ENCODE measurements at places on chromosomes 7 and 10.

DNA sequence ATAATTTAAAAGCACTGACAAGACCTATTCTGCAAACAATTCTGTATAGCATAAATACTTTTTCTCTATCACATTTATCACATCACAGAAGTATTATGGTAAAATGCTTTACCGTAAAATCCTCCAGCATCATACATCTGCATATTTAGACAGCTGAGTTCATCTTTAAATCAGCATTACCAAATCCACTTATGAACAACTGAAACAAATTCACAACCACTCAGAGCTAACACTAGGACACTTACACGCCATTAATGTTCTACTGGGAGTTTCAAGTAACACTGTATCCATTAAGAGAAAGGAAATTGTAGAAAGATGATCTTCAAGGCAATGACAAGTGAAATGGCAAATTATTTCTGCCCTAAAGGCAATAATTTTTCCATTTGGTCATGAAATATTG is 105.7 kb upstream of the DKK1 start:
- no peak for DNase-seq

DNA sequence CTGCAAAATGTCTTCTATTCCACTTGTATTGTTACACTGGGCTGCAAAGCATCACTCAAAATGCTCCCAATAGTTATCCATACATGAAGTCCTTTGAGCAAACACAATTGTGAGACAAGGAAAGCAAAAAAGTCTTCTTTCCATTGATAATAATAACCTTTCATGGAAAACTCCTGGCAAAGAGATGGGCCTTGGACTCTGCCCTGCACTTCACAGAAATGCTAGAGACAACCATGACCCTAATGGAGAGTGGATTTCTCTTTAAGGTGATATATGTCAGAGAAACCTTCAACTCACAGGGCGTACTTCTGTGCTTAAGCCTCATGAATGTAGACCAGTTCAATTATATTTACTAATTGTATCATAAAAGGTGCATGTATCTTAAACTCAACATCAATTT is 19.4 kb downstream of the SLC26A3 start:
- no peak for DNase-seq

DNA sequence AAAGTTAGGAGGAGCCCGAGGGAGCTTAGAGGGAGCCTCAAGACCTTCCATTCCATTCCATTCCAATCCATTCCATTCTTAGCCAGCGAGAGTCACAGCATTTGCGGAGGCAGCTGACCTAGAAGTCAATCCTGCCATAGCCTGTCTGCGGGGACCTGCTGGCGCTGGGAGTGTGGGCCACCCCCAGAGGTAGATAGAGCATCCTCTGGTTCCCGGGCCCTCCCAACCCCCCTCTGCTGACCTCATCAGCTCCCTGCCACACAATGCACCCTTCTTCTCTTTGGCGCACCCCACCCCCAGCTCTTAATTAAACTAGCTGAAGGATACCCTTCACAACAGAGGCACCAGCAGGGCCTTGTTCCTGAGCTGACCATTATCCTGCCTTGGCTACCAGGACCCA is 152.5 kb upstream of the ZMIZ1 start:
- no peak for DNase-seq

- no peak for DNase-seq
These were observed 23.4 kb downstream of the CBLL1 start for GRCh38 chr7:107767391-107767790.

GRCh38 chr10:34906067-34906965 is 91.2 kb upstream of the PARD3 start:
- no peak for DNase-seq

- DNase-seq, result no peak
These were observed 105.7 kb upstream of the PPIF start for GRCh38 chr10:79241629-79241989.

DNA sequence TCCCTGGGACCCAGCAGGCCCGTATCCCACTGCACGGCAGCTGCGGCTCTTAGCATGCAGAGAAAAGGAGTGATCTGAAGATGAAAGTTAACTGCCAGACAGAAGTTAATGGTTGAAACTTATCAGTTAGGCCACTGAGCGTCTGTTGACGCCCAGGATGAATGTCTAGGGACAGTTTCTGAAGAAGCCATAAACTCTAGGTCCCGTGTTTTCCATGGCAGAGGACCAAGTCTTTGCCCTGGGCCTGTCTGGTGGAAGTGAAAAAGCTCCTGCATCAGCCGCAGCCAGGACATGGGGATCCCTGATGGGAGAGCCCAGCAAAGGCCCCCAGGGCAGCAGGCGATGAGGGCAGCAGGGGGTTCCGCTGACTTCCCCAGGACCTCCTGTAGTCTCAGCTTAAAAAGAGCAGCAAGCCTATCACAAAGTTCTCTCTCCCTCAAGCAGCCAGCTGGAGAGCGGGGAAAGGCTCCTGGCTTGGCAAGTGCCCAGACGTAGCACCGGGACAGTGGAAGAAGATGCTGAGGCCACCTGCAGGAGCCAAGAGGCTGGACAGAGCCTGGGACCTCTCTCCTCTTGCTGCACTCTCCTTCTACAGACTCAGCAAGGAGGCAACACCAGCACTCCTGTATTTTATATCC is 79.6 kb downstream of the TNS3 start:
- DNase-seq, result no peak

DNA sequence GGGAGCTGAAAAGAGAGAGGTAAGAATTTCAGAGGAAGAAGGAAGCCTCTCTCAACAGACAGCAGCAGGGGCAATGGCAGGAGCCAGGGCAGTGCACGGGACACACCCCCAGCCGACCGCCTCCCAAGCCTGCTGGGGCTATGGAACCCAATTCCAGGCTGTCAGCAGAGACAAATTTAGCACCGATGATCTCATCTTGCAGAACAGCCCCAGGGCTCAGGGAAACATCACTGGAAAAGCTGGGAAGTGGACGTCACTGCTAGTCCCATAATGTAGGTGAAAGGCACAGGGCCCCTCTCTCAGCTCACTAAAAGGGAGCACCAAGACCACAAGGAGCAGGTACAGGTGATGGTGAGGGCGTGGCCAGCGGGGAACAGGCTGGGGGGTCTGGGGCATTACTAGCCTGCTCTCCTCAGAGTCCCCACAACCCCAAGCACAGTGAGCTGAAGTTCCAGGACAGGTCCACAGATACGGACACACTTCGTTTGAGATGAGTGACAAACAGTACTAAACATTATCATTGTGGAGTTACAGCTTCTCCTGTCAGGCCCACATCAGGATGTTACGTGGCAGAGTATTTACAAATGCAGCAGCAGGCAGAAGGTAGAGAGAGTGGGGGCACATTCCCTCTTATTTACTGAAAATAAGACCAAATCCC is 103.7 kb downstream of the PLXNA4 start:
- DNase-seq, result no peak

GRCh38 chr7:96069401-96069800 is 252.5 kb downstream of the SLC25A13 start:
- DNase-seq, result no peak

- no peak for DNase-seq
These were observed 56.9 kb downstream of the ZNF92 start for GRCh38 chr7:65430344-65431186.

DNA sequence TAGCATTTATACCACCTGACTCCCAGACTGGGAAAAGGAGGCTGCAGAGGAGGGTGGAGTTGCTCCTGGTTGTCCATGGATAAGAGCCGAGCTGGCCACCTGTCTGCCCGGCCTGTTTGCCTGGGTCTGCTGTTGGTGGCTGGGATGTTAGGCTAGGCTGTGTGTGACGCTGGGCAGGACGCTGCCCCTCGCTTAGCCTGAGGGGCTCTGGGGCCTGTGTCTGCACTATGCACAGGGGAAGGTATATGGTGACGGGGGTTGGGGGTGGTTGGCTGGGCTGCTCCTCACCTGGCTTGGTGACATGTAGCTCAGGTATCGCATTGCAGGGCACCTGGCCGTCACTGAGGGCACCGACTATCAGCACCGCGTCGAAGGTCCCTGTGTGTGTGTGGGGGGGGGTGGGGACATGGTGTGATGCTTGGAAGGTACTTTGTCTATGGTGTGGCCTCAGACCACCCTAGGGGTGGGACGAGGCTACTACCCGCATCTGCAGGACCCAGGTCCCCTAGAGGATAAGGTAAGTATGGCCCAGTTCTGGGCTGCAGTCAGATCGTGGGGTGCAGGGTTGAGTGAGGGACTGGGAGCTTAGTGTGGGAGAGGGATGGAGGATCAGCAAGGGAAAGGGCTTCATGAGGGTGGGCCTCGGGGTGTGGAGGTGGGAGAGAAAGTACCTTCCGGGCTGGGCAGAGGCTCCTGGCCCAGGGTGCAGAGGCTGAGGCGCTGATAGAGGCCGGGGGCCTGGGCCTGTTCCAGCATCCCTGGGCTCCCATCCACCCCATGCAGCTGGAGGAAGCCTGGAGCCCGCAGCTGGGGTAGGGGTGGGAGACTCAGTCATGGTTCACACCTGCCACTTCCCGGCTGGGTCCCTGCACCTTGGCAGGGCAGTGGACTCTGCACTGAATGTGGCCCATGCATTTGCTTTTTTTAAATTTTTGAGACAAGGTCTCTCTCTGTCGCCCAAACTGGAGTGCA is 2.3 kb downstream of the METTL27 start:
- DNase-seq, result no peak

DNA sequence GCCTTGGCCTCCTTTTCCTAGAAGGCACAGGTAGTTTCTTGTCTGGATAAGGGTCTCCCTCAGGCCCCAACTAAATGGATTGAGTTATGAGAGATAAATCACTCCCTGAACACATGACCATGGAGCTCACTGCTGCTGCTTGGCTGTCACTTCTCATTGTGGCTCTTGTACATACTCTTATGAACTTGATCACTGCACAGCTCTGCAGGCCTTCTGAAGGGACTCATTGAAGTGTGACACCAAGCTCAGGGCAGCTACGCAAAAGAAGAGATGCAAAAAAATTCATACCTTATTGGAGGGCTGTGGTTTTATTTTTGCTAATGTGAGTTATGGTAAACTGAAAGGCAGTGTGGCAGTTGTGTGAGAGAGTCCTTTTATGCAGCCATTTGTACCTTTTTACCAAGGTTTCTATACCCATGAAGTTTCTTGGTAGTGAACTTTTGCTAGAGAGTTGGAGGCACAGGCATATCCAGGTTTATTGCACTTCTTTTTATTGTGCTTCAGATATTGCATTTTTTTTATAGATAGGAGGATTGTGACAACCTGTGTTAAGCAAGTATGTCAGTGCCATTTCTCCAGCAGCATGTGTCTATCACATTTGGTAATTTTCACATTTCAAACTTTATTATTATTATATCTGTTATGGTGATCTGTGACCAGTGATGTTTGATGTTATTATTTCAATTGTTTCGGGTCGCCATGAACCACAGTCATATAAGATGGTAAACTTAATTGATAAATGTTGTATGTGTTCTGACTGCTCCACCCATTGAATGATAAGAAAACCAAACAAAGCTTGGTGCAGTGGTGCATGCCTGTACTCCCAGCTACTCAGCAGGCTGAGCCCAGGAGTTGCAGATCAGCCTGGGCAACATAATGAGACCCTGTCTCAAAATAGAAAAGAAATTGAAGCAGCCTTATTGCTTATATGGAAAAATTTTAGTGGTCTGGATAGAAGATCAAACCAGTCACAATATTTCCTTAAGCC is 100.6 kb downstream of the LRRC4 start:
- DNase-seq, result no peak

GRCh38 chr7:4472728-4473127 is 209.4 kb upstream of the FOXK1 start:
- DNase-seq, result no peak

DNA sequence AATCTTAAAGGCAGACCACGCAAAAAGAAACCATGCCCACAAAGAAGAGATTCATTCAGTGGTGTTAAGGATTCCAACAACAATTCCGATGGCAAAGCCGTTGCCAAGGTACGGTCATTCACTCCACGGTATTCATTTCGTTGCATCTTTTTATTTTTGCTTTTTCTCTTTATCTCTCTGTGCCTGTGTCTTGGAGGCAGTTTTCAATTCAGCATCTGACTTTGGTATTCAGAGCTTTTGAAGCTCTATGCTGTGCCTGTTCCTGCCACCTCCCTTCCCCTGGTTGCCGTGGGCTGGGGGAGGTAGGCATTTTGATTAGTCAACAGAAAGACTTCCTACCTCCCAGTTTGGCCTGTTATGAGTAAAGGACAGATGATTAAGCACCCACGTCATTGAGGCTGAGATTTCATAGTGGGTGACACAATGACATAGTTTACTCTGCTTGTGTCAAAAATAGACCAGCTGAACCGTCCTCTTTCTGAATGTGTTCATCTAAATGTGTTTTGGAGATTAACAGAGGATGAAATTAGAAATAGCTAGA is 149.5 kb downstream of the ARID5B start:
- DNase-seq, result peak; percentile 83

GRCh38 chr10:31090894-31091607 is 59.4 kb upstream of the ZNF438 start:
- peak; percentile 35 for DNase-seq

- DNase-seq, result no peak
These were observed 72.0 kb downstream of the C10orf143 start for GRCh38 chr10:130038611-130039109.

DNA sequence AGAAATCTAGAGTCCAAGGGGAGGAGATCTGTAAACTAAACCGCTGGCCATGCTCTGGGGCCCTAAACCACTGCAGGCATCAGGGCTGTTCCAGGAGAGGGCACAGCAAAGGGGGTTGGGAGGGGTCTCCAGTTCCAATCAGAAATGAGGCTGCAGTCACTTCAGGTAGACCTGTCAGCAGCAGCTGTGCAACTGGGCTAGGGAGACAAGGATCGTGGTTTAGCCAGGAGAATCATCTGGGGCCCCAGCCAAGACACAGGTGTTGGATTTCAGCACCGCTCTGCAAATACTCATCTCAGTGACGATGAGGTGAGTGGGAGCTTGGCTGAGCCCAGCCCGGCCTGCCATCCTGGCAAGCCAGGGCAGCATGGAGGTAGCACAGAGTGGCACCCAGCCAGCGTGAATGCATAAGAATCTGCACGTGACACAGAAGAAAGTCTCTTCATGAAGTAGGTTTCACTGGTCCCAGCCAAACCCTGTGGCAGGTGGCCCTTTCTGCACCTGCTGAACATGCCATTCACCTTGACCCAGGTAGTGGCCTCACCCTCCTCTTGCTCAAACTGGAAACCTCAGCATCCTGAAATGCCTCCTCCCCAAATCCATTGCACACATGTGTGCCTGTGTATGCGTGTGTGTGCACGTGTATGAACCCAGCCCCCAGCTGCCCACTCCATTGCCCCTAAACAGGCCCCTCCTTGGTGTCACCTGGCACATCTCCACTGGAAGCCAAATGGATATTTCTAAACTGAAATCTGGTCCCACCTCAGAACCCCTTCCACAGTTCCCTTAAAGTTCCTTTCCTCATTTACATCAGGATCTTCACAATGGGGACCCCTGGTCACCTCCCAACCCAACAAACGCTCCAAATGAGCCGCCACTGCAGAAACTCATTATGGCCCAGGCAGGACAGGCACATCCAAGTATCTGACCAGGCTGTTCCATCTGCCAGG is 9.6 kb downstream of the GPRIN2 start:
- DNase-seq, result no peak

- no peak for DNase-seq
These were observed 16.3 kb downstream of the ARHGAP12 start for GRCh38 chr10:31912289-31912688.

- DNase-seq, result no peak
These were observed 55.3 kb downstream of the CPVL start for GRCh38 chr7:29090836-29091601.
